Lung microvascular endothelial cell (primary cell): ENCODE measurements at places on chromosomes 1 and 21. TPM values are rescaled to one million over a fixed set of nuclear protein-coding genes. Genes with fewer than 3 reads are reported as not detected.

ARHGAP29 gene
- total RNA-seq: 144 and 201 TPM in 2 replicates

MACF1 gene
- total RNA-seq: 292 and 392 TPM in 2 replicates

MAN1C1 gene
- total RNA-seq: 0.22 and 0.79 TPM in 2 replicates

PROX1 gene
- 52.3 and 86.7 TPM in 2 replicates for total RNA-seq

BEND5 gene
- 0.87 and 1.4 TPM in 2 replicates for total RNA-seq

HTR6 gene
- total RNA-seq: not detected in 2 replicates

TGFB2 gene
- 13.5 and 122 TPM in 2 replicates for total RNA-seq

TNNI3K gene
- total RNA-seq: 0.22 TPM in 1 of 2 replicates, not detected in the other

INSRR gene
- not detected in 2 replicates for total RNA-seq
